Hematopoietic multipotent progenitor cell (in vitro differentiated cells): ENCODE measurements at places on chromosomes 3 and 15.

DNA sequence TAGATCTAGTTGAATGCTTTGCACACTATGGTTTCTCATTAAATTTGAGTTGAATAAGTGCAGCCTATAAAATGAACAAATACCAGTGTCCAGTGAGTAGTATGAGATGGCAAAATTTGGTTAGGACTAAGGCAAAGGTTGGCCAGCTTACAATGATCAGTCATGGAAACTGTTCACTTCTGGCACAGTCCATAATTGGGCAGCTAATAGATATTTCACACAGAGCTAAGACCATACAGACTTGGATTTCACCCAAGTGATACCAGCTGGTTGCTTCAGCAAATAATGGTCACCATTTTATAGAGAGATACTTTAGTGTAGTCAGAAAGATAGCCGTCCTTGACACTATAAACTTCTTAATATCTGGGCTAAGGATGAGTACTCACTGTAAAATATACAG, 15.7 kb downstream of the GAP43 start:
- DNase-seq, result no peak

GRCh38 chr3:14946739-14947099, 664 bp upstream of the NR2C2 start:
- no peak for DNase-seq

DNA sequence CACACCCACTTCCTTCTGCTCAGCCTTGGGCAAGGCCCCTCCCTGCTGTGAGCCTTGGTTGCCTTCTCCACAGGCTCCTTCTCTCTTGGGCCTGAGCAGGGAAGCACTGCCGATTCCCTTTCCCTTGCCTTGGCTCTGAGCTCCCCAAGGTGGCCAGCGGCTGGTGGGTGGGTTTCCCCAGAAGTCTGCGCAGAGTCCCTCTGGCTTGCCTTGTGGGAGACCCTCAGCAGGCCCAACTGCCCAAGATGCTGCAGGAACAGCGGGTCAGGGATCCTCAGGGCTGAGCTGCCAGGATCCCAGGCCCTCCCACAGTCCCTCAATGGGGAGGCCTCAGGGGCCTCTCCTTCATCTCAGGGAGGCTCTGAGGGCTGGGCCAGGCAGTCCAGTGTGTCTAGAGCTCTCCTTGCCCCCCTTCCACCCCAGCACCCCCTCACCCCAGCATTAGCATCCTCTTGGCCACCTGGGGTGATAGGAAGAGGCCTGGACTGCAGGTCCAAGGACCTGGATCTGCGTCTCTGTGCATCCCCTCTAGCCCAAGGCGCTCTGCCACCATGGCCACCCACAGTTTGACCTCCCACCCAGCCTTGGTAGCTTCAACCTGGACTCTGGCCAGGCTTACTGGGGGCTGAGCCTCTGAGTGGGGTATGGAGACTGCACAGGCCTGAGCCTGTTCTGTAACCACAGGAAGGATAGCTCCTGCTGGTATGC, 68.6 kb downstream of the EXOG start:
- DNase-seq, result no peak

- DNase-seq, result no peak
These were observed 2.0 kb upstream of the IL20RB start for GRCh38 chr3:136955813-136956212.

DNA sequence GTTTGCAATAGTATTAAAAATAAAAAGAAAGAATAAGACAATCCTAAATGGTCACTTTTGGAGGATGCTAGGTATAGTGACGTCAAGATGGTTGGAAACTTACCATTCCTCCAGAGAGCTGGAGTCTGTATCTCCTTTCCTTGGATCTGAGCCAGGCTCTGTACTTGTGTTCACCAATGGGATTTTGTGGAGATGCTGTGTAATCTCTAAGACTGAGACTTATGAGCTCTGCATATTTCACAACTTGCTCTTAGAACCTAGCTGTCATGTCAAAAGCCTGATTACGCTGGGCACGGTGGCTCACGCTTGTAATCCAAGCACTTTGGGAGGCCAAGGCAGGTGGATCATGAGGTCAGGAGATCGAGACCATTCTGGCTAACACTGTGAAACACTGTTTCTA, 126.8 kb upstream of the CLSTN2 start:
- DNase-seq, result no peak

- DNase-seq, result no peak
These were observed 174.5 kb upstream of the LRIG1 start for GRCh38 chr3:66675366-66675765.

DNA sequence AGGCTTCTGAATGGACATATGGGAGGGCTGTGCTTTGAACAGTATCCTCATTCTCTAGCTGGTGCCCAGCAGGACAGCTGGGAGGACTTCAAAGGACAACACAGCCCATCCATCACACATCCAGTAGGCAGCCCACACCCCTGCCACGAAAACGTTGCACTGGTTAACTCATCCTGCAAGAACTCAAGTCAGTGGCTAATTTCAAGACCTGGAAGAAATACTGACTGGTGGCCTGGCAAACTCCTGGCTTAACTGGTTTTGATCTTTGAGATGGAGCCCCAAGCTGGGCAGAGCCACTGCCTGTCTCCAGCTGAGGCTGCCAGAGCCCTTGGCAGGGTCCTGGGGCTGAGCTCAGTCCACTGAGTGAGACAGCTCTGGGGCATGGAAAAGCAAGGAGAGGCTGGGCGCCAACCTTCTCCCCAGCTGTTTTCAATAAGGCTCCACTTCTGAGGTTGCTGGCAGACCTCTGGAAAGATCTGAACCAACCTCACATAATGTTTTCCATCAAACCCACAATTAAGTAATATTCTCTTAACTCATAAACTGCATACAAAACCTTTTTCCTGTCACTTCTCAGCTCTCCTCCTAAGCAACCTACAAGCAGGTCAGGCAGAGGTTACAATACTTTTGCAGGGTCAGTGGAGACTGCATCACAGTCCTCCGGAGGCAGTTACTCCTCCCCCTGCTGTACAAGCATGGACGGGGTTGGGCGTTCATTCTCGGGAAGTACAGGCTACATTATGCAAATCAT, 110.3 kb downstream of the MYLK start:
- DNase-seq, result no peak

- no peak for DNase-seq
These were observed 78.1 kb upstream of the RNF7 start for GRCh38 chr3:141659821-141660613.

GRCh38 chr3:187046033-187046432, 93.3 kb downstream of the RPL39L start:
- no peak for DNase-seq

DNA sequence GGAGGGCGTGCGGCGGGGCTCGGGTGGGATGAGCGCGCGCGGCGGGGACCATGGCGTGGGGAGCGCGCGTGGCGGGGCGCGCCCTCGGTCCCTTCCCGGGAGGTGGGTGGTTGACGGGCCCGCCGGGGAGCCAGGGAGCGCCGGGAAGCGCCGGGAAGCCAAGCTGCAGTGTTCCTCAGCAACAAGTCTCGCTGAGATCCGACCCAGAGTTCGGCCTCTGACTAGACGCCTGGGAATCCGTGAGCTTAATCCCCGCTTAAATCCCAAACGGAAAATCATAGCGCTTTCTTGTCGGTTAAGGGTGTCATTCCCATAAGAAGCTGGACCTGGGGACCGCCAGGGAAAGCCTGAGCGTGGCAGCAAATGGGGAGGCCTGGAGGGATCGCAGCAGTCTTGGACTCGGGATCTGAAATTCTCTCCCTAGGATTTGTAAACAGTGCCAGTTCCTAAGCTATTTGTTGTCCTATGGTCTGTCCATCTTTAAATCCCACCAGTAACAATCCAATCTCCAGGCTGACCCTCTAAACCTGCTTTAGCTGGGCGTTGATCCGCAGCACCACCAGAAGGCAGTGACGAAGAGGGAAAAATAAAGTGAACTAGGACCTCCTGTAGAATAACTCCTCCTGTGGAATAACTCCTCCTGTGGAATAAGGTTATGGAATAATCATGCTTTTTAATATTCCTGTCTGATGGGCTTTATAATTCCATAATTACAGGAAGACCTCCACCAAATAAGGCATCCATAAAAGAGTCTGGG, 570 bp upstream of the NEDD4 start:
- no peak for DNase-seq
